ENCODE measurements at places on chromosomes 1 and 21.
A peak's percentile ranks its signal among the peaks of the same experiment; 100 is the strongest.

DNA sequence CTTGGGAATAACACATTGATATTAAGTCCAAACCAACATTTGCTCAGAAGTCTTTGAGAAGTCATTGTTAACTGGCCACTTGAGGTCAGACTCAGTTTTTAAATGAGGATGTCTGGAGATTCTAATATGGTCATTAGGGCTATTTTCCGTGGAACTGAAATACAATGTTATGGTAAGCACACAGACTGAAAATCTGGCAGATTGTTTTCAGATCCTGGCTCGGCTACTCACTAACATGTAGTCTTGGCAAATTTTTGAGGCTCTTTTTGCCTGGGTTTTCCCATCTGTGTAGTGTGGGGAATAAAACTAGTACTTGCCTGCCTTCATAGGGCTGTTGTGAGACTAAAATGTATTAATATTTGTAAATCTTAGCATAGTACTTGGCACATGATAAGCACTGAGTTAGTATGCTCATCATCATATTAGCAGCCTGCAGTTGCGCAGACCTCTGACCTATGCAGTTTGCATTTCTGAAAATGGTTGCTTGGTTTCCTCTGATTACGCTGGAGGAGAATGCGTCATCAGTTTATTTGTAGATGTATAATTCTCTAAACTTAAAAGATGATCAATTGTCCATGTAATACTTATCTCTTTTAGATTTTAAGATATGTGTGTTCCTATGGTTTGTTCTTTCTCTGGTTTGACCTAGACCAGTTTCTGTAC lies 100.8 kb downstream of the C1orf21 start:
- DNase-seq: no peak

DNA sequence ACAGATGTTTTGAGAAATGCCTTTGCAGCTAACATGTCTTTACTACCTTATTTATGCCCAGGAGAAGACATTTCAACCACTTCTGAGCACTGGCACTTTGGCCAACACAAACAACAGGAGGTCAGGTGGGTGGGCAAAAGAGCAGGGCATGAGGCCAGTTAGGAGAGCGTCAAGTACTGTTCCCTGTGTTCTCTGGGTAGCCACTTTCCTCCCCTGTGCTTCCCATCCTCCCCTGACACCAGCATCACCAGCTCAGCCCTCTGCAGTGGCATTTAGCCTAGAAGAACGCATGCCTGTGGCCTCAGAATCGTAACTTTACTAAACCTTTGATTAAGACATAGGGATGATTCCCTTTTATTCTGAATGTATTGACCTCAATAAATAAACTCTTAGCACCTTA lies 18.3 kb downstream of the BTG2 start:
- no peak for DNase-seq

DNA sequence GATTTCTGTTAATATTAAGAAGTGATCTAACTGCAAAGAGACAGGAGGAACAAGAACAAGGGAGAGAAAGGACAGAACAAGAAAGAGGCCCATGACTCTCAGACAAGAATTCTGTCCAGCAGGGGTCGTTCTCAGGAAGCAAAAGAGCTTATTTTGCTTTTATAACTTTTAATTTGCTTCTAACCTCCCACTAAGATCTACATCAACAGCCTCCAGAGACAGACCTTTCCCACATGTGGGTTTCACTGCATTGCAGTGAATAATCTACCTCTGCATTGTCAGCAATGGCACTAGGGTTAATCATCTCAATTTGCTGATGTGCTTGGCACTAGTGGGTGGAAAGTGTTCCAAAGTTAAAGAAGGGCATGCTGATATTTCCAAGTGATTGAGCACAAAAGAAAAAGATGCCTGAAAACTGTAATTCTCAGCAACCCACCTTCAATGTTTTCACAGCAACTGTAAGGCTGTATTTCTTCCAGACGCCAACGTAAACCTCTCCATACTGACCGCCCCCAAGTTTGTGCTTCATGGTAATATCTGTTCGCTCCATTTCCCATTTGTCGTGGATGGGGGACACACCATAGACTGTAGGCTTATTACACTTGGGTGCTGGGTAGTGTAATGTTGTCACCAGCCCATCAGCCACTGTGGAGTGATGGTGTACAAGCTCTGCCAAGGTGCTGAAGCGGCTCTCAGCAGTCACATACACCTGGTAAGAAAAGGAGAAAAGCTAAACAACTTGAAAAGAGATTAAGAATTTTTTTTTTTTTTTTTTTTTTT lies 39.5 kb downstream of the TOR3A start:
- DNase-seq: peak; percentile 70

DNA sequence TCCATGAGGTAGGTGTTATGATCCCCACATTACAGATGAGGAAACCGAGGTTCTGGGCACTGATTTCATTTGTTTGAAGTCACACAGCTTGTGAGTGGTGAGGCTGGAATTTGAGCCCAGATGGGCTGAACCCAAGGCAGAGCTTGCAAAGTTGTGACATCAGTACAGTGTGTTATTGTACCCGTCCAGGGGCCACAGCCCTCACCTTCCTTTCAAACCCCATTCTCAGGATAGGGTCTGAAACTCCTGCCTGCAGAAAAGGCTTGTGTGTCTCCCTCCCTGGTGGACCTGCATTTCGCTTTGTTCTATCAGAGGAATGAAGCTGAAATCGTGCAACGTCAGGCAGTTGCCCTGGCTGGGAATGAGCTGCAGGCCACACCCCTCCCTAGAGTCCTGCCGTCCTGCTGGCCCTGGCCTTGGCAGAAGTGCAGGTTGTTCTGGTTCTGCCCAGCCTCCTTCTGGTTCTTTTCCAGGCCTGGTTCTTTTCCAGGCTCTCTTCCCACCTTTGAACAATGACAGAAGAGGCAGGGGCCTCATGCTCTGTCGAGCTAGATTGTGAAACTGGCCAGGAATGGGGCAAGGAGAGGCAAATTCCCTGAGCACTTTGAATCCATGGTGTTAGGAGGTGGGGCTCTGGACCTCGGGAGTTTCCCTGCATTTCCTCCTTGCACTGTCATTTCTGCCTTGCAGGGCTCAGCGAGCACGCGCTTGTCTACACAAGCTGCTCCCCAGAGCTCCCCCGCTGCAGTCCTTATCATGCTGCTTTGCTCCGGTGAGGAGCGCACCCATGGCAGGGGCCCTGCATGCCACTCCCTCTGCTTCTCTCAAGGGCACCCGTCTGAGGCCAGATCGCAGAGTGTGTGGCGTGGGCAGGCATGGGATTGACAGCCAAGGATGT lies 8.2 kb upstream of the MYOM3 start:
- no peak for DNase-seq

GRCh38 chr1:59178339-59179187 lies 118.3 kb upstream of the FGGY start:
- peak; percentile 17 for DNase-seq

DNA sequence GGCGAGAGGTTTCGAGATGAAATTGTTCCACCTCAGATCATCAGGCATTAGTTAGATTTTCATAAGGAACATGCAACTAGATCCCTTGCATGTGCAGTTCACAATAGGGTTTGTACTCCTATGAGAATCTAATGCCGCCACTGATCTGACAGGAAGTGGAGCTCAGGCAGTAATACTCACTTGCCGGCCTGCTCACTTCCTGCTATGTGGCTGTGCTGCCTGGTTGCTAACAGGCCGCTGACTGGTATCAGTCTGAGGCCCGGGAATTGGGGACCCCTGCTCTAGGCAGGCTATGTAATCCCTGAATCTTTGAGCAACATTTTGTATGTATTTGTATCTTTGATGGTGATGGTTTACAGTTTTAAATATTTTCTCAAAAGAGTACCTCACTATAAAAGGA lies 32.5 kb downstream of the XKR8 start:
- DNase-seq: no peak

- DNase-seq: no peak
These were observed 140.8 kb upstream of the FGGY start for GRCh38 chr1:59156051-59156450.

- DNase-seq: peak; percentile 83
These were observed 162.4 kb downstream of the TPR start for GRCh38 chr1:186212568-186213224.

- no peak for DNase-seq
These were observed 1621.3 kb upstream of the B3GALT2 start for GRCh38 chr1:194807530-194808220.

- DNase-seq: no peak
These were observed at the start of gene LRRN2 for GRCh38 chr1:204685236-204686006. Gene LRRN2 (minus strand): TSS chr1:204685738. CDS start chr1:204619992, 65,746 bp downstream.

GRCh38 chr1:53947172-53947907 lies 1.2 kb downstream of the LRRC42 start:
- DNase-seq: no peak

DNA sequence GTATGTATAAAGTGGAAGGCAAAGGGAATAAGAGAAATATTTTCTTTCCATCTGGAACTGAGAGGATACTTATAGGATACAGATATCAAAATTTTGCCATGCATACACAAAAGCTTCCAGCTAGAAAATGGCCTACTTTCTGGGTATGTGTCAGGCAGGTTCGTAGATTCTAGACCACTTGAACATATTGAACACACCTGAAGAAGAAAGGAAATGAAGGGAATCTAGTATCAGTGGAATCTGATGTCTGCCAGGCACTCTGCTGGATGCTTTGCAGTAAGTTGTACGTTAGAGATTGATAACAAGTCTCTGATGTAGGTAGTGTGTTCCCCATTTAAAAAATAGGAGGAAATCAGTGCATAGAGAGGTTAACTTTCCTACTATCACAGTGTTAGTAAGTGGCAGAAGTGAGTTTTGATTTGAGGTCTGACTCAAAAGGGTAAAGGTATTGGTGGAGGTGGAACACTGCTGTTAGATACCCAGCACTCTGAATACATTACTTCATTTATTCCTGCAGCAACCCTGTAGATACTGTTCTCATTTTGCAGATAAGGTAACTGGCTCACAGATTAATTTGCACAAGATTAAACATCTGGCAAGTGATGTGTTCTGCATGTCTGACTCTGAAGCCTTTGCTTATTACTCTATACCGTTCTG lies 3.0 kb downstream of the CAMSAP2 start:
- DNase-seq: no peak

DNA sequence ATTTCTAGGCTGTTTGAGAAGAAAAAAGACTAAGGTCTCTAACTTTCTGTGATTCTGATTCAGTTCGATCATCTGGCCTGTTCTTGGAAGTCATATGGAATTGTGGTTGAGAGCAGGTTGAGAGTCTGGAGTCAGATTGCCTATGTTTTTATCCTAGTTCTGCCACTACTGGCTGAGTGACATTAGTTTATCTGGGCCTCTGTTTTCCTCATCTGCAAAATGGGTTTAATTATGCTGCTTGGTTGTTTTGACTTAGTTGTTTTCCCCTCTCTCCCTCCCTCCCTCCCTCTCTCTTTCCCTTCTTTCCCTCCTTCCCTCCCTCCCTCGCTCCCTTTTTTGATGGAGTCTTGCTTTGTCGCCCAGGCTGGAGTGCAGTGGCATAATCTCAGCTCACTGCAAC lies 6.2 kb downstream of the MACF1 start:
- no peak for DNase-seq

DNA sequence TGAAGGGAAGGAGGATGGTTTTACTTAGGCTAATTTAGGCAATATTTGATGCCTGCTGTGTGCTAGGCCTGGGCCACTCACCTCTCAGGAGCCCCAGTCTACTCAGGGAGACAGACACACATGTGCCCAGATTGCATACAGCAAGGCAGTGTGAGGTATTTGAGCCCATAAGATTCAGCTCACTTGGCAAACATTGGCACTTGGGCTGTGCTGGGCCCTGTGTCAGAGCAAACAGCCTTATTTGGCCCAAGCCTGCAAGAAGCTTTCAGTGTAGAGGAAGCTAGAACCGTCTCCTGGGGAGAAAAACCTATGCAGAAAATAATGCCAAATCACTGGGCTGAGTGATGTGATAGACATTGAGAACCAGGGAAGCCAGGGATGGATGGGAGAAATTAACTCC lies 3.9 kb upstream of the SYNC start:
- no peak for DNase-seq

GRCh38 chr1:154221278-154222001 lies 685 bp downstream of the UBAP2L start:
- peak; percentile 43 for DNase-seq

DNA sequence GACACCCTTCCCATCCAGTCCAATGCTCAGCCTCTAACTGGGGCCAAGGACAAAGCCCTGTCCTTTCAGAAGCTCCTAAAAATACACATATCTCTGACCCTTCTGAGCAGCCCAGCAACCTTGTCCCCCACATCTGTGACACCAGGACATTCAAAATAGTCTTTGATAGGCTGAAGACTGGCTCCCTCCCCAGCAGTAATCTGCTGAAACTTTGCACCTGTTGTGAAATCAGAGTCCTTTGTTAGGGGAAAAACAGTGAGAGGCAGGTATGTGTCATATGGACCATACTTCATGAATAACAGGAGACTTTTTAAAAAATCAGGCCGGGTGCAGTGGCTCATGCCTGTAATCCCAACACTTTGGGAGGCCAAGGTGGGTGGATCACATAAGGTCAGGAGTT lies 82.4 kb upstream of the VAMP3 start:
- DNase-seq: no peak

GRCh38 chr1:74729741-74730478 lies 2.9 kb downstream of the CRYZ start:
- DNase-seq: no peak

GRCh38 chr1:88327391-88328267 lies 356.4 kb upstream of the PKN2 start:
- DNase-seq: peak; percentile 23

GRCh38 chr1:198829944-198830343 lies 191.1 kb downstream of the PTPRC start:
- DNase-seq: peak; percentile 17

DNA sequence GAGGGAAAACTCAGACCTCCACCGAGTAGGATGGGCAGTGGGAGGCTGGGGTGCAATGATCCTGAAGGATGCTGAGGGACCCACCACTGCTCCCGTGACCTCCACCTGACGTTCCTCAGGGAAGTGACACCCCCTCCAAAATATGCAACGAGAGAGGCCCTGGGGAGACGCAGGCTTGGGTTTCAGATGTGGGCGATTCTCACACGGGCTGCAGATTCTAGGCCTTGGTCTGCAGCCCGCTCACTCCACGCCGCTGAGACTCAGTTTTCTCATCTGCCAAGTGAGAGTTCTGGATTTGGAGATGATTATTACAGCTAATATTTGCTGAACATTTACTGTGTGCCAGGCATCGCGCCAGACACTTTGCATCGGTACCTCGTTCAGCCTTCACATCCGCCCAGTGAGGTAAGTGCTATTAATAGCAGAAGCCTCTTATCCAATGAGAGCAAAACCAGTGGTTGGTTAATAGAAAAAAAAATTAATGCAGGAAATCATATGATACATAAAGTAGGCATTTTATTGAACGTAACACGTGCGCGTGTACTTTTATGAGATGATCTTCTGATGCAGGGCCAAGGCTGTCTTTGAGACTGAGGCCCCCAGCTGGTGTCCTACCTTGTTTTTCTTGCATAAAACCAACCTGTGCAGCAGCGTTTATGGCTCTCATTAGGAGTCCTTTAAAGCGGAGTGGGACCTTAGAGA lies 102.0 kb upstream of the RUNX3 start:
- DNase-seq: no peak

DNA sequence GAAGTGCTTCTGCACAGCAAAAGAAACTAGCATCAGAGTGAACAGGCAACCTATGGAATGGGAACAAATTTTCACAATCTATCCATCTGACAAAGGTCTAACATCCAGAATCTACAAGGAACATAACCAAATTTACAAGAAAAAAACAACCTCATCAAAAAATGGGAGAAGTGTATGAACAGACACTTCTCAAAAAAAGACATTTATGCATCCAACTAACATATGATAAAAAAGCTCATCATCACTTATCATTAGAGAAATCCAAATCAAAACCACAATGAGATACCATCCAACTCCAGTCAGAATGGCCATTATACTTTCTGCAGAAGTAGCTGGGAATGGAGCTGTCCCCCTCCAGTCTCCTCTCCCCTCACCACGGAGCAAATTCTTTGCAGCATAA lies 2.9 kb upstream of the OR2M3 start:
- no peak for DNase-seq

GRCh38 chr1:207645635-207646081 lies 725 bp downstream of the CR1L start:
- DNase-seq: no peak

Measured in pons (tissue), 1 donor.